ENCODE measurements at places on chromosomes 16 and 17.

DNA sequence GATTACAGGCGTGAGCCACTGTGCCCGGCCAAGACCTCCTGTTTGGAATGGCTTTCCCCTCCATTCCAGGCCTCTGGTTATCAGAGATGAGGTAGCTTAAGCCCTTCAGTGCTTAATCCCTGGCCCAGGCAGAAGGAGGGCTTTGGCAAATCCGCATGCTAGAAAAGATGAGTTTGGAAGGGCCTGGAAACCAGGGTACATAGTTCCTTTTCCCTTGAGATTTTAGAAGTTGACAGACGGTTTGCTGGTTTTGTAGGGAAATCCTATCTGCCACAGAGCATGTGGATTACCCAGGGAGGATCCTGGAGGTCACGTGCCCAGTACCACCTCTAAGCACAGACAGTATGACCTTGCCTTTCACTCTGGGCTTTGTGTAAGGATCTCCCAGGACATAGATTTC lies 114.7 kb upstream of the CACNG3 start:
- DNase-seq: no peak

GRCh38 chr16:799948-800833 lies at the start of gene GNG13:
Gene GNG13, minus strand, starts transcription at chr16:800734. Its CDS starts 1,657 bp downstream, at chr16:799077.
- no peak for DNase-seq

GRCh38 chr17:50837286-50837979 lies 2.0 kb downstream of the WFIKKN2 start:
- no peak for DNase-seq

GRCh38 chr17:18258356-18259038 lies at the start of gene FLII:
Gene FLII, minus strand, starts transcription at chr17:18258738. Its CDS starts 48 bp downstream, at chr17:18258690.
- peak; percentile 49 for DNase-seq

DNA sequence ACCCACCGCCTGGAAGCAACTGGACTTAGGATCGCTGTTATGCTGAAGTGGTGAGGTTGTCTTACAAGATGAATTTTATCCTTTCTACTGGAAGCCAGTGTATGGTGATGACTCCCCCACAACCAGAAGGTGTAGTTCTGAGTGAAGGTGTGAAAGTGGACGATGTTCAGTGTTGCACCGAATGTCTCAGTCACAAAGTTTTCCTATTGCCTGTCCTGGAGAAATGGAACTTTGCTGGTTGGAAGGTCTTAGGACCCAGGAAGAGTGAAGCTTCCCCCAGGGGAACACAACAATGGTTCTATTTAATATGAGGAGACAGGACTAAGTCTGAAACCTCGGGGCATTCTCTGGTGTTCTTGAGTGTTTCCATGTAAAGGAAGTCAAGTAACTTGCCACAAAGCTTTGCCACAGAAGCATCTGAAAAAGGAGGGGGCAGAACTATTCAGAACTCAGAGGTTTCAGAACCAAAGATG lies 44.2 kb downstream of the USP22 start:
- no peak for DNase-seq

DNA sequence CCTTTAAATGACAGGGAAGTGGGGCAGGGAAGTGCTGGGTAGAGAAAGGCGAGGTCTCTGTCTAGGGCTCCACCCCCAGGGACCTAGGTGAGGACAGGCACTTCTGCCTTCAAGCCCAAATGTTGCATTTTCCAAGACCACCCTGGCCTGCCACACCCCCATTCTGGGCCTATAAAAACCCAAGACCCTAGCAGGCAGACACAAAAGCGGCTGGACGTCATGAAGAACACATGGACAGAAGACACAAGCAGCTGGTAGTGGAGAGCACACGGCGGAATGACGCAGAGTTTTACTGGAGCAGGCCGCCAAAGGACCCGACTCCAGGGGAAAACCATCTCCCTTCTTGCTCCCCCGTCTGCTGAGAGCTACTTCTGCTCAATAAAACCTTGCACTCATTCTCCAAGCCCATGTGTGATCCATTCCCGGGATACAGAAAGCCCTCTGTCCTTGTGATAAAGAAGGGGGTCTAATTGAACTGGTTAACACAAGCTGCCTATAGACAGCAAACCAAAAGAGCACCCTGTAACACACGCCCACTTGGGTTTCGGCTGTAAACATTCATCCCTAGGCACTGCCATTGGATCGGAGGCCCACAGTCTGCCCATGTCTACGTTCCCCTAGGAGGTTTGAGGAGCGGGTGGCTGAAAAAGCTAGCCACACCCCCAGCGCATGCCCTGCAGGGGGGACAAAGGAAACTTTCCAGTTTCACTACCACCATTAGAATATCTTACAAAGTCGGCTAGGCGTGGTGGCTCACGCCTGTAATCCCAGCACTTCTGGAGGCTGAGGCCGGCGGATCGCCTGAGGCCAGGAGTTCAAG lies 622.2 kb upstream of the SALL1 start:
- no peak for DNase-seq

DNA sequence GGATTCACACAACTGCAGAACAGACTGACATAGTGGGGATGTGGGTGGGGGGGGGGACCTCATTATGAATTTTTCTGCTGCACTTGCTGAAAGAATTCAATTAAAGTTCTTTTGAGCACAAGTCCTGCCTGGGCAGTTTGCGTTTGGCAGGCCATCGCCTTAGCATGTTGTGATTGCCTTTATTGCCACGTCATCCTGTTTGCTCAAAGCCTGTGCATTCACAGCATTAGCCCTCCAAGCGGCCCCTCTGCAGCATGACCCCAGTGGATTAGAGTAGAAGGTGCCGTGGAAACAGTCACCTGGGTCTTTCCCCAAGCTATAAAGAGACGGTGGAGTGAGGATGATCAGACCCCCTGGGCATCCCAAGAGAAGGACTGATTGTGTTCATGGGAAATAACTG lies 17.2 kb downstream of the MSI2 start:
- DNase-seq: no peak
